AG04450 (cell line): ENCODE measurements at places on chromosomes 7 and 10. TPM values are rescaled to one million over a fixed set of nuclear protein-coding genes. Genes with fewer than 3 reads are reported as not detected.

GRCh38 chr7:73933091-73933490 is 72.1 kb downstream of the TMEM270 start:
- DNase-seq: no peak

DNA sequence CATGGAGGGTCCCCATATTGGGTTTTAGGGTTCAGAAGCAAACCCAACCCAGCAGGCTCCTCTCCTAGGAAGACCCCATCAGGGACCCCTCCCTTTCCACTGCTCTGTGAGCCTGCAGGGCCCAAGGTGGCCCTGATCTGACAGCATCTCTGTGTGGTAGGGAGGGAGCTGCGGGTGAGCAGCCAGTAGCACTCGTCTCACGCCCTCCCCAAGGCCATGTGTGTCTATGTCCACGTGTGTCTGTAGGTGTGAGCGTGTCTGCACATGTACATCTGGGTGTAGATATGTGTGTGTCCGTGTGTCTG is 103.5 kb upstream of the FAM20C start:
- DNase-seq: no peak

DNA sequence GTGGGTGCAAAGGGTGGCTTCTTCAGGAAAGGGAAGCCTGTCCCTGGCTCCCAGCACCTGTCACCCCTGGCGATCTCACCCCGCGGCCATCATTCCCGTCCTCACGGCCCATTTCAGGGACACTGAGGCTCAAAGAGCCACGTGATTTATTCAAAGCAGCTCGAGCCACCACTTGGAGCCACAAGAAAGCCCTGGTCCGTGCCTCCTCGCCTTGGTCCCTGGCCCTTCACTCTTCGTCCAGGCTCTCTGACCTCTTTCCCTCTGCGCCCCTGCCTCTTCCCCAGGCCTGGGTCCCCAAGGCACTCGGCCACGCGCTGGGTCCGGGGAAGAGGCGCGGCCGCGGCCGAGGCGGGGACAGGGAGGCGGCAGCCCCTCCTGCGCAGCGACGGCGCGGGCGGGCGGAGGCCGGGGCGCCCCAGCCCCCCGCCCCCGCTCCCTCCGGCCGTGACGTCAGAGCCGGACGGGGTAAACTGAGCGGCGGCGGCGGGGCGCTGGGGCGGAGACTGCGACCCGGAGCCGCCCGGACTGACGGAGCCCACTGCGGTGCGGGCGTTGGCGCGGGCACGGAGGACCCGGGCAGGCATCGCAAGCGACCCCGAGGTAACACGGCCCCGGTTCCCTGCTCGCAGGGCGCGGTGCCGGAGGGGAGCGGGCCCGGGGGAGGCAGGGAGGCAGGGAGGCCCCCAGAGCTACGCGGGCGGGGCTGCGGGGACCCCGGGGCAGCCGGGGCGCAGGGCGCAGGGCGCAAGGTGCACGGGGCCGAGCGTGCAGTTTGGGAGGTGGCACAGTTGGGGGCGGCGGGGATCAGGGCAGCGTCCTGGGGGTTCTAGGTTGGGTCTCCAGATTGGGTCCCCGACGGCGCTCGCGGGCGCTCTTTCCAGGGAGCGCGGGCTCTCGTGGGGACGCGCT is at the start of gene SLC18A2:
Gene SLC18A2 (plus strand): TSS at position 494 of the 909 bp plus-strand sequence. CDS start 580 bp downstream, outside the sequence.
- DNase-seq: no peak

DNA sequence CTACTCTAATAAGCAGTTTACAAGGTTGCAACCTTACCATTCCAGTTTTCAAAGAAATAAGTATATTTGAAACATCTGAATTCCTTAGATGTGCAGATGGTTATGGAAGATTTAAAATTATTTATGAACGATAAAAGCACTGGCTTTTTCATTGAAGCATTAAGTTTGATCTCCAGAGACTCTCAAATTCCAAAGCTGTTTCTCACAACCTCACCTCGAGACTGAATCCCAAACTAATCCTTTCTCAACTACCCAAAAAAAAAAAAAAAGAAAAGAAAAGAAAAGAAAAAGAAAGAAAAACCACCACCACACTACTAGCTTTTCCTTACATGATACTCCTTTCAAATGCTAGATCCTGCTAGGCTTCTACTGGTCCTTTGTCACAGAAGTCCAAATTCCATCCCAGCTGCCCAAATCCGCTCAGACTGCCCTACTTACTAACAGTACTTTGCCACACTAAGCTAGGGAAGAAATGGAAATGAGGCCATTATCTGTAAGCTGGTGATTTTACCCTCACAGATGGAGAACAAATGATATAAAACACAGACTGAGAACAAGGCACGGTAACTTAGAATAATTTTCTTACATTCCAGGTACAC is 100.6 kb upstream of the CDK1 start:
- no peak for DNase-seq

DNA sequence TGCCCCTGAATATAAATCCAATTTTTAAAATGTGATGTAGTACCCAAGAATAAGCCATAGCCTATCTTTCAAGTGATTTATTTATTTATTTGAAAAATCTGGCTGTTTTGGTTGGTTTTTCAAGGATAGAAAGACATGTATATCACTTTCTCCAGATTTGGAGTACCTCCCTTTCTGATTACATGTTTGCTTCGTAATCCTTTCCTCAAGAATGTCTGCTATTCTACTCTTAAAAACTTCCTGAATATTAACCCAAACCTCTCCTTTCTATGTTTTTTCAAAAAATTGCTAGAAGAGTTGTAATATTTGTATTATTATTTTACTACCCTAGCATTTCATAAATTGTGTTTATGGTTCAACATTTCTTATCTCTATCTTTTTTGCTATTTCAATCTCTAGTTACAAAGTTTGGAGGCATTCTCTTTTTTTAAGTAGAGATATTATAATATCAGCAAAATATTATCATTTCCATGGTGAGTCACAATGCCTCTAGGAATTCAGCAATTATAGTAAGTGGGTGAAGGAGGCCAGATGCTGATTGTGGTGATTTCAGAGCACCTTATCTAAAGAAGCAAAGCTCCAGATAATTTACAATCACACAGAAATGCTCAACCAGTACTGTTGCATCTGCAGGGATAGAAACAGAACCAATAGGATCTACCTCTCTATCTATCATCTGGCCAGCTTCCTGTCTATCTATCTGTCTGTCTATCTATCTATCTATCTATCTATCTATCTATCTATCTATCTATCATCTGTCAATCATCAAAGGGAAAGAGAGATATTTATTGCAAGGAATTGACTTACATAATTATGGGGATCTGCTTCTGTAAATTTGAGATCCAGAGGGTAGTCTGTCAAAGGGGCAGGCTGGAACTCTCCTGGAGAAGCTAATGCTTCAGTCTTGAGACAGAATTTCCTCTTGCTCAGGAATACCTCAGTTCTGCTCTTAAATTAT is 412.5 kb upstream of the SEMA3C start:
- no peak for DNase-seq

DNA sequence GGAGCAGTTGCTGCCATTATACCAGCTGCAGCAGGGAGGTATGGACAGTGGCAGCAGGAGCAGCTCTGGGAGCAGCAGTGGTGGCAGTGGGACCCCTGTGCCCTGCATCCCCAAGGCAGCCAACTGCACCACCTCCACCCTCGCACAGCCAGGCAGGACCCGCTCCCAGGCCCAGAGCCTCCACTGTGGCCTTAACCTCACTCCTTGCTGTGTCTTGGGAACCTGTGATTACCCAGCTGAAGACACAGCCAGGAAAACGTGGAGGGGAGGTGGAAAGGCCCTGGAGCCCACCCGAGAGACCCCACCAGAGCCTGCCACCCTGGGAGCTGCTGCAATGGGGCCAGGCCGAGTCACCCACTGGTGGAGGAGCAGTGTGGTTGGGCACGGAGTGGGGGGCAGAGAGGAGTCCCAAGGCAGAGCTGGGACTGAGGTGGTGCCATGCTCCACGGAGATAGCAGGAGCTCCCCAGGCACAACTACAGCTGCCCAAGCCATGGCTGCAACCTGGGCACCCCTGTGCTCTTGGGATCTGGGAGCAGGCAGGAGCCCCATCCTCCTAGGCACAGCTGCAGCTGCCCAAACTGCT is 20.4 kb downstream of the LRRC72 start:
- no peak for DNase-seq

DNA sequence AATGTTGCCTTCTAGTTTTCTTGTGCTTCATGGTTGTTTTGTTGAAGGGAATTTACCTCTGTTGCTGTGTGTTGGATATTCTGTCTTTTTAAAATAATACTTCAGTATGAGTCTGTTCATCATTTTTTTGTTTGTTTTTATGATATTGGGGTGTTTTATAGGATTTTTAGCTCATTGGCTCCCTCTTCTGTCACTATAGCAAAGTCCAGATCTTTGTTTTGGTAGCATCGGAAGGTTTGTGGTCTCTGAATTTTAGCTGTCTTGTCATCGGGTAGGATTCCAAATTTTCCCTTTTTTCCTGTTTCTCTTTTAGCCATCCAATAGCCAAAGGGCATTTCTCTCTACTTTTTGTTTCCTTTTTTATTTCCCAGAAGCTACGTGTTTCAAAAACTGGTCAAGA is 91.4 kb downstream of the EXOC4 start:
- no peak for DNase-seq

DNA sequence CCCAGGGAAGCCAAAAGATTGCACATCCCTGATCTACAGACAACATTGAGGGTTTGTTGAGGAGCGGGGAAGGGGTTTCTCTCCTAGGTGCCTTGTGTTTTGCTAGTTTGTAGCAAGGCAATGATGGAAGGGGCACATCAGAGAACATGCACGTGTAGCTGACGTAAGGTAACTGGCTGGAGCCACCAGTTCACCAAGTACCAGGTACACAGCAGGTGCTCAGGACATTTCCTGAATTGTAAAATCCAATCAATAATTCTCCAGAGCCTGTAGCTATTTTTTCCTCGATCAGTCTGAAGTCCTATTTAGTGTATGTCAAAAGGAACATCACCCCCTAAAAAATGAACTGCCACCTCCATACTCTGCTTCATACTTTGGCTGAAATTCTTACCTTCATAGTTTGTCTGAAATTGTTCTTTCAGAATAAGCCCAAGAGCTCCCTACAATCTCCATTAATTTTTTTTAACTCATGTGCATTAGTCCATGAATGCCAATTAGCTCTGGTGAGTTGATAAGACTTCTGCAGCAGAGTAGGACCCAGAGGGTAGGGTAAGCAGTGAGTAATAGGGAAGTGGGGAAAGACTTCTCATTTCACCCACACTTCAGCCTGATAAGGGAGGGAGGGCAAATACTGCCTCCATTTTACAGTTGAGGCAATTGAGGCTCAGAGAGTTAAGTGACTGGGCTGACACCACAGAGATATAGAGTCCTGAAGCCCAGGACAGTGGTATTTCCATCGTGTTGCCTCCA is 36.0 kb upstream of the SLC26A3 start:
- DNase-seq: no peak

PLXNA4 gene
- 0.01 and 0.05 TPM in 2 replicates for polyA plus RNA-seq

CTBP2 gene
- 52.5 and 64.0 TPM in 2 replicates for polyA plus RNA-seq

HSPA12A gene
- polyA plus RNA-seq: 20.0 and 20.5 TPM in 2 replicates

CAMK2B gene
- polyA plus RNA-seq: 0.12 TPM in 1 of 2 replicates, not detected in the other

BCL7B gene
- 41.9 and 47.7 TPM in 2 replicates for polyA plus RNA-seq

SLIT1 gene
- 0.01 and 0.02 TPM in 2 replicates for polyA plus RNA-seq
